ENCODE measurements at places on chromosomes 11 and 22.

DNA sequence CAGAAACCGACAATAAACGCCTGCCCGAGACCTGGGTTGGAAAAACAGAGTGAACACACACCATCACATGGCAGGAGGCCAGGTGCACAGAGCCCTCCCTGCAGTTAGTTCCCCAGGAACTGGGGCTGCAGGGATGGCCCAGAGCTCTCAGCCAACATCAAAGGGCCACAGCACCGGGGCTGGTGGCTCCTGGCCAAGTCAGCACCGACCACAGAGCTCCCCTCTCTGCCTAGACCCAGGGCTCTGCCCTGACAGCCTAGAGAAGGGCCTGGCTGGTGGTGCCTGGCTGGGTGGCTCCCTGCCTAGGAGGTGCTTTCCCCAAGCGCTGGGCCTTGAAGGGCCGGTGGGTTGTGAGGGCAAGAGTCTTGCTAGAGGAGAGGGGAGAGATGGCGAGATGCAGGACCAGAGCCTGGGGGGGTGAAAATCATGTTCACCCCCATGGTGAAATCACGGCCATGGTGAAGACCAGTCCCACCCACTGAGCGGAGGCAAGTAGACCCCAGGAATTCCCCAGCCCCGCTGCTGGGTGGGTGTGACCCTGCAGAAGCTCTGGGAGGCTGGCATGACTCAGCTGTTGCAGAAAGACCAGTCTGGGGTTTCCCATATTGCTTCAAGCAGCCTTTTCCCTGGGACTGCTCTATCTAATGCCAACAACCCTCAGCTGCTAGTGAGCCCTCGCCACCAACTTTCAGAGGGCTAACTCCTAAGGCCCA, 7.2 kb upstream of the BID start:
- DNase-seq: peak; percentile 73

DNA sequence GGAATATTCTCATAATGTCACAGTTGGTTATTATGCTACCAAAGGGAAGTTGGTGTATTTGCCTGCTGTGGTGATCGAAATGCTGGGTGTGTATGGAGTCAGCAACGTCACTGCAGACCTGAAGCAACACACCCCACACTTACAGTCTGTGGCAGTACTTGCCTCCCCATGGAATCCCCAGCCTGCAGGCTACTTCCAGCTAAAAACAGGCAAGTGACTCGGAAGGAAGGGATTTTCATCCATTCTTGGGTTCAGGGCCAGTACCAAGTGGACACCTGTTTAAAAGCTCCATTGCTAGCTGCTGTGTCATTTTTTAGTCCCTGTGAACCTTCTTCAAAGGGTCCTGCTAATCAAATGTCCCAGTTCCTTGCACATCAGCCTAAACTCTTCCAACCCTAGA, 149.6 kb downstream of the C11orf91 start:
- no peak for DNase-seq

- DNase-seq: no peak
Observed at GRCh38 chr11:15773476-15774387, 582.6 kb downstream of the SOX6 start.

GRCh38 chr22:44347549-44347948, 34.8 kb upstream of the SHISAL1 start:
- DNase-seq: no peak

- no peak for DNase-seq
Observed at GRCh38 chr22:44063462-44064371, 39.6 kb downstream of the PARVB start.

DNA sequence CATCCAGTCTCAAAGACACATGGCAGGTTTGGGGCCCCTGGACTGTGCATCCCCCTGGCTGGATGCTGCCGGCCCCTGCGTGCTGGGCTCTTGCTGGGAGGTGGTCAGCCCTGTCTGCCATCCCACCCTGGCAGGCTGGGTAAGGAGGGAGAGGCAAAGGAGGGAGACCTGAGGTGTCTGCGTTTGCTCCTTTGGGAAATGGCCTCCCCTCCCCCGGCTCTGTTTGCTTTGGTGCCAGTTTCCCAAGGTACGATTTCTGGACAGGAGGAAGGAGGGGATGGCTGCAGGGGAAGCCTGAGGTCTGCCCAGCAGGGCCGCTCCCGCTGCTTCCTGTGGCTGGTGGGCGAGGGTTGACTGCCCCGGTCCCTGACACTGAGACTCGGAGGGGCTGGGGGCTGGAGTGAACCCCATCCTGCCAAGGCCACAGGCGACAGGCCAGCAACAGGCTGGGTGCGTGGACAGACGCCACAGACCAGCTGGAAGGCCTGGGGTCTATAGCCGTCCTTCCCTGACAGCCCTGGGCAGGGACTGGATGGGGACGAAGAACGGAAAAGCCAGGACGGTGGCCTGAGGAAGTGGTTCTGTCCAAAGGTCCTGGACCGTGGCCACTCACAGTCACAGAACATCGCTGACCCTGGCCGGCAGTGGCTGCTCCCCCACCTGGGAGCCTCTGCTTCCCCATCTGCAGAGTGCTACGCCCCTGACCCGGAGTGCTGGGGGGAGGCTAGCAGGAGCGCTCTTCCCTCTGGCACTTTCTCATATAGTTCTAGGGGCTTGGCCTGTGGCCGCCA, 38.0 kb downstream of the OSBPL5 start:
- DNase-seq: no peak

GRCh38 chr11:66291706-66292542, at the start of gene TMEM151A:
Gene TMEM151A (plus strand): TSS chr11:66291894. CDS start chr11:66292014, 120 bp downstream.
- no peak for DNase-seq

Data from activated CD4-positive, alpha-beta T cell treated with anti-CD3 and anti-CD28 coated beads, Interleukin-10, Interleukin-2, amounts not matched to agents 100 ng/mL and 50 ng/mL, durations not matched to agents 16 hours and 8 hours (primary cell).